Prostate gland (tissue), 2 donors: ENCODE measurements at places on chromosomes 5 and 9. TPM values are rescaled to one million over a fixed set of nuclear protein-coding genes. Genes with fewer than 3 reads are reported as not detected.

LURAP1L gene
- 2.7 TPM for total RNA-seq

PCDHGA12 gene
- 6.8 TPM for total RNA-seq

DOK3 gene
- 5.0 TPM for total RNA-seq

NPR3 gene
- 23.9 TPM for total RNA-seq
